ENCODE measurements at places on chromosomes 2 and 18.

DNA sequence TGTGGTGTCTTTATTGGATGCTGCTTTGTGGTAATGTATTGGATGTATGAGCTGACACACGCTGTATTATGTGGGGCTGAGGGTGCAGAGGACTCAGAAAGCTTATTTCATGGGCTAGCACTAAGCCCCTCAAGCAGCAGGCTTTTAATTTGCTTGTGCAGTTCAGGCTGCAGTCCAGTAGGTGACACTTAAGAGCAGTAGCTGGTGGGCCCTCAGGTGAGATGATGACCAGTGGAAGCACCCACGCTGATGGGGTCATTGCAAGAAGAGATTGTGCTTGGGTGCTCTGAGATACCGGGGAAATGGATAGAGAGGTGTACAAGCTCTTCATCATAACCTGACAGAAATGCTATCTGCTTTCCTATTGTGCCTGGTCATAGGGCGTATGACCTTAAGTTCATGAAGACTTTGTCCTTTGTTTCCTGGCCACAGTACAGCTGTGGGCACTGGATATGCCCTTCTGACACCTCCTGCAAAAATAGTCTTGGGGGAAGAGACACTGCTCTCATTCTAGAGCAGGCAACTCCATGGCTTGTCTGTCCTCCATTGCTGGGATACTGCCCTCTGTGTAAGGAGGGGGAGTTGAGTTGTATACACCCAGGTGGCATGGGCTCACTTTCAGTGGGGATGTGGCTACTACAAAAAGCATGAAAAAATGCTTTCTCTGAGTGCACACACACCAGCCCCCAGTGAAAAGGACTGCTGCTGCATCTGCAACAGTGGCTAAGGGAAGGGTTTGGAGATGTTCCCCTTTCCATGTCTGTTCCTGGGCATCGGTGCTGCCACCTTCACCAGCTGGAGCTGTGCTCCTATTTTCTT, 205.7 kb upstream of the ZSWIM2 start:
- no peak for DNase-seq

GRCh38 chr2:122007126-122007525, 251.7 kb downstream of the TSN start:
- no peak for DNase-seq

DNA sequence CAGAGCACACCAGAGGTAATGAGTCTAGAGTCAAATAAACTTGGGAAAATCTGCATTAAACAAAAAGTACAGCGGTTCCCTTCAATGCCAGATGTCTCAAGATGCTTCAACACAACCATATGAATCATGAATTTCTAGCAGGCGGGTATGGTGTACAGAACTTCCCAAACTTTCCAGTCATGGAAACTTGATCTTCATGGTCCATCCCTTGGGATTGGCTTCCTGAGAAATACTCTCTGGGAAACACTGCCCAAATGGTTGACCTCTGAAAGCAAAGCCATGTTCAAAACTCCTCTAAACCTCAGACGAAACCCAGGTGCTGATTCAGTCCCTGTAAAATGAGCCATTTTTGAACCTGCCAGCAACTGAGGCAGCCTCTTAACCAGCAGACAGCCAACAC, 16.4 kb upstream of the TMEM247 start:
- no peak for DNase-seq

- no peak for DNase-seq
These were observed 46.1 kb downstream of the TMEM185B start for GRCh38 chr2:120177001-120177621.

DNA sequence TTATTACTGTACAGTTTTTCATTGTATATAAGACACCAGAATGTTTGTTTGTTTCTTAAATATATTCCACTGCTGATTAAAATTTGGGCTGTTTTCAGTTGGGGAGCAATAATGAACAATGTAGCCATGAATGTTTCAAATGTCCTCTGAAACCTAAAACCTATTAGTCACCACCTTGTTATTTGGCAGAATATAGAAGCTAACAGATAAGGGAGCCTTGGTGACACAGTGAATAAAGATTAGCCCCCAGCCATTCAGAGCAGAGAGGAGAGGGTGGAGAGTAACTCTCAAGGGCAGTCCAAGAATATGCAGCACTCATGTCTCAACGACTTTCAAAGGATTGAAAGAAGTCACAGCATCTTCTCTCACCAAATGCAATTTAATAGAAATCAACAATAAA, 43.1 kb upstream of the ATP8B1 start:
- no peak for DNase-seq

DNA sequence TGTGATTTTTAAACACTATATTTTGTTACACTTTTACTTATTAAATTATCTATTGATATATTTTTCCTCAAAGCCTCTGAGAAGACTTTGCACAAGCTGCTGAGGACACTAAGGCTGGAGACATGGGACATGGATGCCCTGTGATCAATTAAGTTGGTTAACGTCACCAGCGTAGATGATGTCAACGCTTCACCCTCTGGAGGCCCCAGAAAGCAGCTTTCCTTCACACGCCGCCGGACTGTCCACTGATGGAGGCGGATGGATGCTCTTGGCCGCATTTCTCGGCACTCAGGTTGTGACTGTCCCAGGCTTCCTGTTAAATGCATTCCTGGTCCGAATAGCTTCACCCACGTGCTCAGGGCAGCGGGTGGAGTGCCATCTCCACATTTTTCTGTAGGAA, 247.5 kb downstream of the VAPA start:
- DNase-seq, result no peak

Measured in left hindlimb (tissue), 1 donor.